ENCODE measurements at places on chromosomes 12 and 14. TPM values are rescaled to one million over a fixed set of nuclear protein-coding genes. Genes with fewer than 3 reads are reported as not detected.

PTPRB gene
- 19.1 TPM for total RNA-seq

TMEM52B gene
- total RNA-seq: not detected

IKZF4 gene
- total RNA-seq: 5.9 TPM

SERPINA12 gene
- total RNA-seq: not detected

MAP1LC3B2 gene
- total RNA-seq: 1.4 TPM

HCAR1 gene
- 0.05 TPM for total RNA-seq

GPR135 gene
- total RNA-seq: 2.7 TPM

TULP3 gene
- total RNA-seq: 4.9 TPM

DNA sequence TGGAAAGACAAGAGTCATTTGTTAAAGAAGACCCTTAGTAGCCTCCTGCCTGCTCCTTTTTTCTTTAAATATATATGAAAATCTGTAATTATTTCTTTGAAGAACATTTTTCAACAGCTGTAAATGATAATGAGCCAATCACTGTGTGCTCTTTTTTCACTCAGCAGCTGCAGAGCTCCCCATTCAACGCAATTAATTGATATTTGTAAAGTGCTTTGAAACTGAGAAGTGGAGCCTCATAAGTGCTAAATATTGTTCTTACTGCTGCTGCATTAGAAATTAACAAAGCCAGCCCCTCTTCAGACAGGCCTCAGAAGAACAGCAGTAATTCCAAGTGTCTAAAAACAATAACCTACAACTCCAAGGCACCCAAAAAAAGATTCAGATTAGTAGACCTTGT lies 224.3 kb downstream of the GXYLT1 start:
- no peak for DNase-seq

DNA sequence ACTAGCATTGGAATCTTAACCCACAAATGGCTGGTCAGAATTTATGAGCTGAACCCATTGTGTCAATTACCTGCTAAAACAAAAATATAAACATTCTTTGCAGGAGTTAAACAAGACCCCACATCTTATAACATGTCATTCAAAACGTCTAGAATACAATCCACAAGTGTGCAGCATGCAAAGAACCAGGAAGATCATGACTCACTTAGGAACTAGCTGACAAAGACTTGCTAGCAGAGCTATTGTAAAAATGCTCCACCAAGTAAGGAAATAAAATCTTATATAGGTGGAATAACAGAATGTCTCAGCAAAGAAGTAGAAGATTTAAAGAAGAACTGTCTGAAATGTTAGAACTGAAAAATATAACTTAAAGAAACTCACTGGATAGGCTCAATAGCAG lies 26.5 kb upstream of the POC1B start:
- no peak for DNase-seq

GRCh38 chr12:19402743-19403431 lies 36.4 kb upstream of the AEBP2 start:
- no peak for DNase-seq

GRCh38 chr12:48957141-48958048 lies at the start of gene ARF3:
TSS of gene ARF3 (minus strand) at chr12:48957487. CDS start at chr12:48941095, 16,392 bp downstream.
- DNase-seq: peak; percentile 94

GRCh38 chr12:109981311-109981710 lies 14.9 kb downstream of the GIT2 start:
- DNase-seq: no peak

- no peak for DNase-seq
These were observed 160.3 kb upstream of the PELI2 start for GRCh38 chr14:55957950-55958349.

DNA sequence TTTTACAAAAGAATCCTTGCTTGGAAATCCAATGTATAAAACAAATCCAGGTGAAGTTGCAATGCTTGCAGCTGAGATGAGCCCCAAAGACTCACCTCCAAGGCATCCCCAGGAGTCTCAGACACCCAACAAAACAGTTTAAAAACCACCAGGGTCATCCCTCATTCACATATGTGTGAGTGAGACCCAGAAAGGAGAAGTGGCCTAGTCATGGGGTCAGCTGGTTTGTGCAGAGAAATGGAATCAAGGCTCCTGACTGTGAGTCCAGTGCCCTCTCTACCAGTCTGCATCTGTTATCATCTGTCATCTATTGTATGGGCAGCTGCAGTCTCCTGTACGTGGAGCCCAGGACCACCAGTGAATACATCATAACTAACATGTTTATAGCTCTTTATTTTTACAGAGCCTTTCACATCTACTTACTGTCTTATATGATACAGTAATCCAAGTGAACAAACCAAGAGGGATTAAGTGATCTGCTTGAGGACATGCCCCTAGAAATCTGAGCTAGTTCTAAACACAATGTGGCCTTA lies 27.1 kb downstream of the PLEKHG7 start:
- no peak for DNase-seq

GRCh38 chr12:83473408-83474095 lies 786.8 kb downstream of the TMTC2 start:
- DNase-seq: no peak

DNA sequence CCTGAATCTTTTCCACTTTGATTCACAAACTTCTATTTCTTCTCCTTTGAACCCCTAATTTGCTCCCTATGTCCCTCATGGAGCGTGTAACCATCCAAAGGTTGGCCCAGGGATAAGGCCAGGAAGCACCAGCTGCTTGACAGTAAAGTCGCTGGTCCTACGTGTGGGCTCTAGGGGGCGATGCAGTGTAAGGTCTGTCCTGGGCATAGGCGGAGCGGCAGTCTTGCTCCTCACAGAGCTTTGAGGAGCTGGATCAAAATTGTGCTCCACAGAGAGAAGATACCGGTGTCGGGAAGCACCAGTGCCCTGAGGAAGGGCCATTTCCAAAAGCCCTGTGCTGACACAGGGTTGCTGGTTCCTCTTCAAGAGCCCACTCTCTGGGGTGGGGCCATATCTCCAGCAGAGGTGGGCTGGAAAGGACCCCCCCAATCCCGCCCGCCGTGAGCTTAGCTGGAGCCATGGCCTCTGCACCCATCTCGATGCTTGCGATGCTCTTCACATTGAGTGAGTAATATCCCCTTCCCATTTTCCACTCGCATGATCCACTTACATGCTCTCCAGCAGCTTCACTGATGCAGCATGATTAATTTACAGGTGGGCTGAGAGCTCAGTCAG lies 49.9 kb upstream of the OR4E1 start:
- no peak for DNase-seq

DNA sequence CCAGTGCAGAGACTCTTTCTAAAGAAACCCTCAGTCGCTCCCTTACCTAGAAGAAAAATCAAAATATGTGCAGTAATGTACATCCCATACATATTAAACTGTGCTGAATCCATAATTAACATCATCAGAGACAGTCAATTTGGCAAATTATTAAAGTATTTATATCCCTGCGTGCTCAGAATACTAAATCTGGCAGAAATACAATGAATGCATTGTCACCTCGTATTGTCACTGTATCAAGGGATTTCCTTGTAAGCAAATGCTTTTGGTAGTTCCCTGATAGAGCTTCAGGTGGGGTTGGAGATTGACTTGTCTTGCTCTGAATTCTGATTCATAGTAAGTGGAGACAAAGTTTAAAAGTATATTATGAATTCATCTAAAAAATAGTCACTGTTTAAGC lies 319.1 kb downstream of the PPFIA2 start:
- DNase-seq: no peak

GRCh38 chr12:76863005-76863670 lies 15.7 kb downstream of the CSRP2 start:
- DNase-seq: no peak

GRCh38 chr14:101711041-101711856 lies 50.3 kb upstream of the PPP2R5C start:
- DNase-seq: no peak

DNA sequence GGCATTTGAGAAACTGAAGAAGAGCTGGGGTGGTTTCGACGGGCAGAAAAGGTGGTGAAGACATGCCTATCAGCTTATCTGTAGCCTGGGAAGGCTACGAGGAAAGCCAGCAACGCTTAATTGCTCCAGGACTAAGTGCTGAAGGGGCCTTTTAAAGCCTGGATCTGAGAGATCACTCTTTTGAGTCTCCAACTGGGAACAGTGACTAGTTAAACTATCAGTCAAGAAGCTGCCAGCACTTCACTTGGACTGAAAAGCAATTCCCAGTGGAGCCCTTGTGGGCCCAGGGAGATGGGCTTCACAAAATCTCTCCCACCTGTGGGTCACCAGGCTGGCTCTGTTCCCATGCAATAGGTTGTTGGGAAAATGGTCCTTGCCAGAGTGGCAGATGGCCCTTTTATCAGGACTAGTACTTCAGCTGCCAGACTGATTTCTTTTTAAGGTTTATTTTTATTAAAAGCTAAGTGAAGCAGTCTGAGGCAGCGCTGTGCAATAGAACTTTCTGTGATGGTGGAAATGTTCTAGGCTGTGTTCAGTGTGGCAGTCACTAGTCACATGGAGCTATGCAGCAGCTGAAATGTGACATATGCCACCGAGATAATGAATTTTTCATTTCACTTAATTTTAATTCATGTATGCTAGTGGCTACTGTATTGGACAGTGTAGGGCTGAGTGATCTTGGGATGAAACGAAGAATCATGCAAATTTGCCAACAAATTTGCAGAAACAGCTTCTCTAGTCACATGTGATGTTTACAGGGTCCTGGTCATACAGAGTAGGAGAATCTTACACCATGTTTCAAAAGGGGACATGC lies 276.8 kb downstream of the PCNX1 start:
- no peak for DNase-seq

GRCh38 chr14:105336477-105337287 lies 22.1 kb downstream of the PACS2 start:
- DNase-seq: no peak

DNA sequence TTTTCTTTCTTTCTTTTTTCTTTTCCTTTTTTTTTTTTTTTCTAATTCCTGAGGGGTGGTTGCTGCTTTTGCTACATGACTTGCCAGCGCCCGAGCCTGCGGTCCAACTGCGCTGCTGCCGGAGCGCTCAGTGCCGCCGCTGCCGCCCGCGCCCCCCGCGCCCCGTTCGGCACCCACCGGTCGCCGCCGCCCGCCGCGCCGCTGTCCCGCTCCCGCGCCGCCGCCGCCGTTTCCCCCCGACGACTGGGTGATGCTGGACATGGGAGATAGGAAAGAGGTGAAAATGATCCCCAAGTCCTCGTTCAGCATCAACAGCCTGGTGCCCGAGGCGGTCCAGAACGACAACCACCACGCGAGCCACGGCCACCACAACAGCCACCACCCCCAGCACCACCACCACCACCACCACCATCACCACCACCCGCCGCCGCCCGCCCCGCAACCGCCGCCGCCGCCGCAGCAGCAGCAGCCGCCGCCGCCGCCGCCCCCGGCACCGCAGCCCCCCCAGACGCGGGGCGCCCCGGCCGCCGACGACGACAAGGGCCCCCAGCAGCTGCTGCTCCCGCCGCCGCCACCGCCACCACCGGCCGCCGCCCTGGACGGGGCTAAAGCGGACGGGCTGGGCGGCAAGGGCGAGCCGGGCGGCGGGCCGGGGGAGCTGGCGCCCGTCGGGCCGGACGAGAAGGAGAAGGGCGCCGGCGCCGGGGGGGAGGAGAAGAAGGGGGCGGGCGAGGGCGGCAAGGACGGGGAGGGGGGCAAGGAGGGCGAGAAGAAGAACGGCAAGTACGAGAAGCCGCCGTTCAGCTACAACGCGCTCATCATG lies 654 bp downstream of the FOXG1 start:
- DNase-seq: no peak

DNA sequence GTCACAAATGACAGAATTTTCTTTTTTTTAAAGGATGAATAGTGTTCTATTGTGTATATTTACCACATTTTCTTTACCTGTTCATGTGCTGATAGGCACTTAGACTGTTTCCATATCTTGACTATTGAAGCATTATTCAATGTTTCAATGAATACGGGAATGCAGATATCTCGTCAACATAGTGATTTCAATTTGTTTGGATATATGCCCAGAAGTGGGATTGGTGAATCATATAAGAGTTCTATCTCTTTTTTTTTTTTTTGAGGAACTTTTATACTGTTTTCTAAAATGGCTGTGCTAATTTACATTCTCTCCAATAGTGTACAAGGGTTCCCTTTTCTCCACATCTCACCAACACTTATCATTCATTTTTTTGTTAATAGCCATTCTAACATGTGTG lies 97.9 kb upstream of the FAR2 start:
- no peak for DNase-seq

- DNase-seq: no peak
These were observed 124.8 kb upstream of the WSCD2 start for GRCh38 chr12:108004319-108004718.

DNA sequence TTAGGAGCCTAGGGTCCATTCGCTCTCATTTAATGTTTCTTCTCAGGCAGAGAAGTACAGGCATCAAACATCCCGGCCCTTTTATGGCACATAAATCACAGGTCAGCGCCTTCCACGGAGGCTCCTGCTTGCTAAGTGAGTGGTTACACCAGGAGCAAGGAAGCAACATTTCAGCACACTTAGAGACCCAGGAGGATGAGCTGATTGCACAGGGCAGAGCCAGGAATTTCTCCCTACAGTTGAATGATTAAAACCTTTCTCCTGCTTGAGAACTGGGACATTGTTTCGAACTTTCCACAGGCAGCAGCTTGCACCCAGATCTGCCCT lies 233.4 kb downstream of the SPTSSA start:
- no peak for DNase-seq
